Urinary bladder (tissue), 4 donors: ENCODE measurements at places on chromosomes 7 and 10.

GRCh38 chr10:7417103-7417623, 6.3 kb upstream of the SFMBT2 start:
- no peak for DNase-seq

DNA sequence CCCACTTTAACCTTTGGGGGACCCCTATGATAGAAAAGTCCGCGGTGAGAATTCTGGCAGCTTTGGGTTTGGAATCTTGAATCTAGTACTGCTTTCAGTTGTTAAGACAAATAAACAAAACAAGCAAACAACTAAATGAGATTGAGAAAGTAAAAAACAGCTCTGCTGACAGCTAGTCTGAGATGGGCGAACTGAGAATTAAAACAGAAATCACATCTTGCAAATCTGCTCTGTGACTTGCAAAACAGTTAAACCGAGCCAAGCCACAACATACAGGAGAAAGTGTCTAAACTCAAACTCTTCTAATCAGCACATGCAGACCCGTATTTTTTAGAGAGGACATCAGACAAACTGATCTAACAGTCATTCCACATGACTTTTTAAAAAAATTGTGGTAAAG, 110.4 kb downstream of the SH2D4B start:
- DNase-seq = no peak

DNA sequence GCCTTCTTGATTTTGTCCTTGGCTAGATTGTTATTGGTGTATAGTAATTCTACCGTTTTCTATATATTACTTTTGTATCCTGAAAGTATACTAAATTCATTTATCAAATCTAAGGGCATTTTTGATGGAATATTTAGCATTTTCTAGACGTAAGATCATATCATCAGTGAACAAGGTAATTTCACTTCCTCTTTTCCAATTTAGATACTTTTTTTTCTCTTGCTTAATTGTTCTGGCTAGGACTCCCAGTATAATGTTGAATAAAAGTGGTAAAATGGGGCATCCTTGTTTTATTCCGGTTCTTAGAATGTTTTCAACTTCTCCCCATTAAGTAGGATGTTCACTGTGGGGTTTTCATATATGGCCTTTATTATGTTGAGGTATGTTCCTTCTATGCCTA, 260.7 kb downstream of the POLR1F start:
- DNase-seq = no peak

- DNase-seq = no peak
Observed at GRCh38 chr10:103154521-103155299, 38.4 kb downstream of the NT5C2 start.

GRCh38 chr7:11297764-11298163, 324.1 kb downstream of the PHF14 start:
- DNase-seq = no peak

GRCh38 chr7:117873310-117874190, at the start of gene CTTNBP2:
Gene CTTNBP2, minus strand, starts transcription at chr7:117873441. Its CDS starts 26 bp downstream, at chr7:117873415.
- DNase-seq = no peak

GRCh38 chr10:118638680-118639079, 43.2 kb upstream of the PRLHR start:
- DNase-seq = no peak

- DNase-seq = no peak
Observed at GRCh38 chr7:128358233-128358632, 3.3 kb downstream of the PRRT4 start.

GRCh38 chr10:61640856-61641255, 21.9 kb upstream of the CABCOCO1 start:
- DNase-seq = no peak

- DNase-seq = no peak
Observed at GRCh38 chr7:490461-491291, 29.0 kb downstream of the PDGFA start.

DNA sequence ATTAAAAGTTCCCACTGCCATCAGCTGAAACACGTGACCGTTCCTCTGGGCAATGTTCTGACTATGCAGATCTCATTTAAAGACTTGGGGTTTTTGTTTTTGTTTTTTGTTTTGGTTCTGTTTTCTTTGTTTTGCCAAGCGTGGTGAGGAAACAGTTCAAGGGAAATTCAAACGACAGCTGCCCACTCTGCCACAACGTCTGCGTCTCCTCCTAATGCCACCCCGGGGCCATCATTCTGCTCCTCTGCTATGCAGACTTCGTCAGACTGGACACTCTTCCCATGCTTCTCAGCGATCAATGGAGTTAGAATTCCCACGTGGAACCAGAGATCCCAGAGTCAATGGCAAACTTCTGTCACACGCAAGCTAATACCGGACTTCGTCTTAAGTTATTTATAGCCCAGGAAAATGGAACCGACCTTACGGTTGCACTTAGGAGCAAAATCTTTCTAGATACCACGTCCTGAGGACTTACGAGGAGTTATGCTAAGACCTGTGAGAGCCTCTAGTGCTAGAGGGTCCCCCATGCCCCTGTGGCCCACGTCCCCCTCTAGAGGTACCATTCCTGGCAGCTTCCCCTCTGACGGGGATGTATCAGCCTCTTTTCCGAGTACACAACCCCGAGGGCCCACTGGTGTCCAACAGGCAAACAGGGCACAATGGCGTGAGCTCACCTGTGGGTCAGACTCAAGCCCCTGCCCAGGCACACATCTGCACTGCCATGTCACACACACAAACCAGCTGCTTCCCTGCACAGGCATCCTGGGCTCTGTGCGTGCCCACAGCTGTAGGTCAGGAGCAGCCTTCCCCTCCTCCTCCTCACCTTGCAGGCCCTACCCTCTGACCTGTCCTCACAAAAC, 24.4 kb downstream of the EBF3 start:
- DNase-seq = no peak

GRCh38 chr7:1092806-1093501, 5.0 kb downstream of the GPER1 start:
- DNase-seq = no peak

DNA sequence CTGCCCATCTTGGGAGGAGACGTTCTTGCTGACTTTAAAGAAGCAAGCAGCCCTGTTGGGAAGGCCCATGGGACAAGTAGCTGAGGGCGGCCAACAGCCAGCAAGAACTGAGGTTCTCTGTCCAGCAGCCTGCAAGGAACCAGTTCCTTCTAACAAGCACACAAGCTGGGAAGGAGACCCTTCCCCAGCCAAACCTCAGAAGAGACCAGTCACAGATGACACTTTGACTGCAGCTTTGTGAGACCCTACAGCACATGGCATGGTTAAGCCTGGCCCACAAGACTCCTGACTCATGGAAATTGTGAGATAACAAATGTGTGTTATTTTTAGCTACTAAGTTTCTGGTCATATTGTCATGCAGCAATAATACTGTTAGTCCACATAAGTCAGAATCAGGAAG, 99.9 kb downstream of the PRLHR start:
- no peak for DNase-seq

- DNase-seq = no peak
Observed at GRCh38 chr7:21947056-21947455, 1.4 kb upstream of the CDCA7L start.

DNA sequence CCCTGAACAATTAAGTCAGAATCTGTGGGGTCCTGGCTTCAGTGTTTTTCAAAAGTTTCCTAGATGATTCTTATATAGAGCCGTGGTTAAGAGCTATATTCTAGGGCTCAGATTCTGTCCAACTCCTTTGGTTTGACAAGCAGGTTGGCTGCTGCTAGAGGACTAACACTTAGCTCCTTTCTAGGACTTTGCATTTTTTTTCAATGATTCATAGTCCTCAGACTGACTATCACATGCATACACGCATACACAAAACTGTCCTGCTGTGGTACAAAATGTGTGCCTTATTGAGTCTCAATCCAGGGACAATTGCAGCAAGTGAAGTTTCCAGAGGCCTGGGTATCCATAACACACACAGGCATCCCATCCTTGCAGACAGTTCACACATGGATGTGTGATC, 392.0 kb downstream of the NRG3 start:
- DNase-seq = no peak

DNA sequence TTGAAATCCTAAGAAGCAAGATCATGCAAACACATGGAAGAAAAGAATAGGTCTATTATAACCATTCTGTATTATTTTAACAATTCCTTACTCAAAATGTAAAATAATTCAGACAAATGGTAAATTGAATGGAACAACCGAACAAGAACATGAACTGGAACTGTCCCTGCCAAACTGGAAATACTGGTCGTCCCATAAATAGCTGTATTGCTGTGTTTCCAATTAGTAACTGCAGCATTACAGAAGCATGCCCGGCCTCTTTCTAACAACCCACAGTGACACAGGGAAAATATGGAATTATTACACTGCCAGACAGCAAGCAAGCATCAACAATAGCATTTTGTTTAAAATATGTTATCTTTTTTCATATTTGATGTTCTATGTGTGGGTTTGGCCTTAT, 1138.5 kb upstream of the PHF14 start:
- DNase-seq = no peak
